ENCODE measurements at places on chromosomes 11 and 22. TPM values are rescaled to one million over a fixed set of nuclear protein-coding genes. Genes with fewer than 3 reads are reported as not detected.

DNA sequence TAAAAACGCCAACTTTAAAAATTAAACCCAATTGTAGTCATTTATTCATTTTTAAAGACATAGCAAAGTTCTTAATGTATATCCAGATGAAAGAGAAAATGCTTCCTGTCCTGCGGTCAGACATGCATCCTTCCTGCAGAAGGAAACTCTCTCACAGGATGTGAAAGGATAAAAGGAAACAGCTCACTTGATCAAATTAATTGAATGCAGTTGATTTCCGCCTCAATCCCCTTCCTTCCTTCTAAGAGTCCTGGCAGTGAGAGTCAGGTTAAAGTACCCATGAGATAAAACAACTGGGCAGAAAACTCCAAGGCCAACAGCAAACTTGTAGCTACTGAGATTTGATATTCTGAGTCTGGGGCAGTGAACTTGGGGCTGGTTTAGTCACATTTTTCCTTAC, 38.5 kb downstream of the CWC15 start:
- DNase-seq = no peak

- DNase-seq = no peak
These were observed 466.3 kb downstream of the GUCY1A2 start for GRCh38 chr11:106551744-106552673.

DNA sequence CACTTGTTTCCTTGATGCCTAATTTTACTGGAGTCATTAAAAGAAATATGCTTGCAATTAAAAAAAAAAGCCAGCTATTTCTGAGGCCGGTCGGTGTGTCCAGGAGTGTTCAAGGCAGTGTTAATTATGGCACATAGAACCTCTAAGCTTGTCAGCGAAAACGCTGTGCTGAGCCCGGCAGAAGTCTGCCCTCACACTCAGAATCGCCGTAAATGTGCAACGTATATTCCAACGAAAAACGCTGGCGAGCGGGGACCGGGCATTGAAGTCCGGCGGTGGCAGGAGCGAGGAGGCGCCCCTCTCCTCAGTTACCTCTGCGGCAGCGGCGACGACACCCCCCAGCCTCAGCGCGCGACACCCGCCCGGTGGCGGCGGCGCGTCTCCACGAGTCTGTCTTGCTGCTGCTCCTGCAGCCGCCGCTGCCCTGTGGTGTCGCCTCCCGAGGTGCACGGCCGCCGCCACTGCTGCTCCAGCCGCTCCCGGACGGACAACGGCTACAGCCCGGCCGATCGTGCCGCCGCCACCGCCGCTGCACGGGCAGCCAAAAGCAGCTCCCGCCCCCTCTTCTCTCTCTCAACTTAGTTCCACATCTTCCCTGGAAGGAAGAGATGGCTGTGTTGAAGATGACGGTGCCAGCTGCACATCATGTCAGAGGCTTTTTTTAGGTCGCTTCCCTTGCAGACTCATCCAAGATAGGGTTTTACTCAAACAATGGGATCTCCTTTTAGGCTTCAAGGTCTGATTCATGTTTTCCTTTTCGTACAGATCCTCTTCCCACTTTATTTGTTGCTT, 56.0 kb downstream of the JAM3 start:
- peak; percentile 44 for DNase-seq

DNA sequence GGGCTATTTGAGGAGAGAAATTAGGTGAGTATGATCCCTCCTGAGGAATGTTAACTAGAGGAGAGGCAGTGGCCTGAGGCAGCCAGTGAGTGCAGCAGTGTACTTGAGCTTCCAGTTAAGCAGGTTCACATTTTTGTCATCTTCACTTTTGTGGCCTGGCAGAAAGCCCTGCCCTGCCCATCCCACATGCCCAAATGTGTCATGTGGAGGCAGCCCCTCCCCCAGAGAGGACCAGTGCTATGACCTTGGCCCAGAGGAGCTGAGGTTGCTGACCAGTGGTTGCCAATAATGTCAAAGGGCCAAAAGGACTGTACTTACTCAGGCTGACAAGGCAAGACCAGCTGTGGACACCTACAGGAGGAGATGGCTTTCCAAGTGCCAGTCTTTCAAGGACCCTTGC, 17.6 kb upstream of the GRK2 start:
- DNase-seq = no peak

GRCh38 chr11:117940736-117941135, 11.5 kb upstream of the TMPRSS13 start:
- no peak for DNase-seq

CNIH2 gene
- polyA plus RNA-seq = 4.4 TPM

C11orf68 gene
- polyA plus RNA-seq = 35.3 TPM

RBMXL2 gene
- polyA plus RNA-seq = 0.12 TPM

DNA sequence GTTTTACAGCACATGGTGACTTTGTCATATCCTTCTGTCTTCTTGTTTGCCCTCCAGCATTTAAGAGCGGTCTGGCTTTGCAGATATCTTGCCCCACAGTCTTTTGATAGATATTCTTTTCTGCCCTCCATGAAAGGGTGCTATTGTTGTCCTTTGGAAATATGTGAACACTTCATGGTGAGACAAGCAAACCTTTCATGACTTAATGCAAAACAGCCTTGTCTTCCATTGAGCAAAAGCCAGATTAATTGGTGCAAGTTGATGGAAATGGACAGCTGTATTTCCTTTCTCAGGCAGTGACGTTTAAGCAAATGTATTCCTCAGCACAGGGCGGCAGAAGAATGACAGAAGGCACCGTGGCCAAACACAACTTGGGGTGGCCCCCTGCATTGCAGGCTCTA, 4.4 kb downstream of the DCPS start:
- DNase-seq = no peak

RFPL2 gene
- 0.28 TPM for polyA plus RNA-seq

TBX1 gene
- 1.1 TPM for polyA plus RNA-seq

- no peak for DNase-seq
These were observed 27.2 kb downstream of the SHANK3 start for GRCh38 chr22:50699756-50700386.

GRCh38 chr11:1567052-1567720, 4.9 kb downstream of the DUSP8 start:
- no peak for DNase-seq

LIF gene
- 2.2 TPM for polyA plus RNA-seq

Measured in renal pelvis (tissue), 12 donors.